ENCODE measurements at places on chromosomes 6 and 20. TPM values are rescaled to one million over a fixed set of nuclear protein-coding genes. Genes with fewer than 3 reads are reported as not detected.

DNA sequence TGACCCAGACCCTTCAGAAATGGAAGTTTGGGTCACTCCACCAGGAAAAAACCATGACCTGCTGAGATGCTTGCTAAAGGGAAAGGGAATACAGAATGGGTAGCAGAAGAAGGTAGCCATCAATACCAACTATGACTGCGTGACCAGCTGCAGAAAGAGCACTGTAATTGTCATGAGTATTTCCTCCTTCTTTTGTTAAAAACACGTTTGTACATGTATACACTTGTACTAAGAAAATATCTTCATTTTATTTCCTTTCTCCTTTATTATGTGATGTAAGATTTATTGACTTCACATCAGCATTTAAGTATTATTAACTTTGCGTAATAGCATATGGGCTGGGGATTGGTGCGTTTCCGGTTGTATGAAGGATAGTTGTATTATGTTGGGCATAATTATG is 12.6 kb upstream of the MUC21 start:
- H3K4me3 ChIP-seq = no peak overlapping the region
- no peaks in the 10 kb centered on the region for H3K36me3 ChIP-seq
- no peak overlapping the region for H3K27ac ChIP-seq
- DNase-seq = no peak
- H3K4me1 ChIP-seq = no peaks in the 10 kb centered on the region

DNA sequence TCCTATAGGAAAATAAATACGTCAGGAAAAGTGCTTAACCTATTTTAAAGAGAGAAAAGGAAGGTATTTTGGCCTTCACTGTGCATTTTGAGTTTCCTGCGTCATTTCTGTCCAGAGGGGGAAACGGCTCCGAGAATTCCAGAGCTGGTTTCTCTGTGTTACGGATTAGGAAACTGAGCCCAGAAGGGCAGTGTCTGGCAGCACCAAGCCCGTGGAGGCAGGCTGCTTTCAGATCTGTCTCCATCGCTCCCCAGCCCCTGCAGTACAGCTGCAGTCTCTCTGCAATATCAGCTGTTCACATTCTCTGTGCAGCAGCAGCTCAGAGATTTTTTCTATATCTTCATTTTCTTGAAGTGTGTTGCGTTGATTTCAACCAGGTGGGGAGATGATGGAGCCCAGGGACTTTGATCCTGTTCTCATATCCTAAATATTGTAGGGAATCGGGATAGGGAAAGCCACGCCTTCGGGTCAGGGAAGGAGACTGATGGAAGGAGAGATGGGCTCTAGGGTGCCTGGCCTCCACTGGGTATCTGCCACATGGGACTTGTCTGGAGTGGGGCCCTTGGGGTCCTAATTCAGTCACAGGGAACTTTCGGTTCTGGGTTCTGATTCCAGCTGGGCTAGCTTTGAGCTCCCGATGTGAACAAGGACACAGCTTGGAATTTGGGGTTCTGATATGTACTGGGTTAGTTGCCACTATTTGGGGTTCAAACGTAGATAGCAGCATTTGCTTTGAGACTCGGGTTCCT is 2.8 kb downstream of the ANKRD60 start:
- H3K4me3 ChIP-seq = no peak overlapping the region
- H3K27ac ChIP-seq = no peak overlapping the region
- H3K27me3 ChIP-seq = peaks cover 5% of the 10 kb centered on the region
- no peaks in the 10 kb centered on the region for H3K4me1 ChIP-seq

DNA sequence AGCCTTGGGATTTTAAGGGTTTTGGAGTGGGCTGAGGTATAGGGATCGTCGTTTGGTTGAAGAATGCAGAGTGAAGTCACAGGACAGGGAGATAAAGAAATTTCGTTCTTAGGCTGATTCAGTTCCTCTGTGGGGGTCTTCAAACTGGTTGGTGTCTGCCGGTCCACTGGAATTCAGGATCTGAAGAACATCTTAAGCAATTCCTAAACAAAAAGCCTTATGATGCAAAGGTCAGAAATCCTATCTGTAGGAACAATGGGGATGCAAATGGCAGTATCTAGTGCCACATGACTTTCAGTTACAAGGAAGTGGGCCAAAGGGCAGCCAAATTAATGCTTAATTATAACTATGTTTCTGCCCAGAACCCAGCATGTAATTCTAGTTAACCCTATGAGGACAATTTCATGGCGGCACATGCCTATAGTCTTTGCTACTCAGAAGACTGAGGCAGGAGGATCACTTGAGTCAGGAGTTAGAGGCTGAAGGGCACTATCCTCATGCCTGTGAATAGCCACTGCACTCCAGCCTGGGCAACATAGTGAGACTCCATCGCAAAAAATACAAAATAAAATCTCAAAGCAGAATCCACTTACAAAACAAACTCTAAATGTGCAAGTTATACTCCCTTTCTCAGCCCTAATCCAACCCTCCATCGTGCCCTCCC is 4.6 kb upstream of the SLC2A10 start:
- no peak overlapping the region for H3K4me3 ChIP-seq
- H3K4me1 ChIP-seq = no peaks in the 10 kb centered on the region
- DNase-seq = no peak

- no peaks in the 10 kb centered on the region for H3K4me1 ChIP-seq
- H3K36me3 ChIP-seq = no peaks in the 10 kb centered on the region
- H3K27ac ChIP-seq = no peak overlapping the region
- DNase-seq = no peak
These were observed 429.5 kb upstream of the ARID1B start for GRCh38 chr6:156347656-156348055.

DNA sequence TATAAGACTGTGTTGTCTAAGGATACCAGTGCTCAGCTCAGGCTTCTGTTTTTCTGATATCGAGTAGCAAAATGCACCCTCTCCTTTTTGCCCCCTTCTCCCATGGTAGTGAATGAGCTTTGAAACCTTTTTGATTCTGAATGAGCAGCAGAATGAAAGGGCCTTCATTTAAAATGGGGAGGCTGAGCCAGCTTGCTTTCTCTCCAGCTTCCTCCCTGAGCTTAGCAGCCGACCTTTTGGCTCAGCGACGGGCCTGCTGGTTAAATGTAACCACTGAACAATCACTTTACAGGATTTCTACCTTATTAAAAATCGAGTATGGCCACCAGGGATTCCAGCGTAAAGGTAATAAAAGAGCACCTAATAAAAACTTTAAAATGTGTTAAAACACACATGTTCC is 133.7 kb upstream of the SPACA1 start:
- no peaks in the 10 kb centered on the region for H3K27me3 ChIP-seq
- no peak for DNase-seq
- H3K36me3 ChIP-seq = no peaks in the 10 kb centered on the region
- H3K4me3 ChIP-seq = no peak overlapping the region
- H3K4me1 ChIP-seq = no peaks in the 10 kb centered on the region

- H3K4me1 ChIP-seq = no peaks in the 10 kb centered on the region
- H3K4me3 ChIP-seq = no peak overlapping the region
- H3K36me3 ChIP-seq = no peaks in the 10 kb centered on the region
- H3K27me3 ChIP-seq = no peaks in the 10 kb centered on the region
- no peak overlapping the region for H3K27ac ChIP-seq
- DNase-seq = no peak
These were observed 9.8 kb downstream of the DUSP22 start for GRCh38 chr6:301929-302705.

DNA sequence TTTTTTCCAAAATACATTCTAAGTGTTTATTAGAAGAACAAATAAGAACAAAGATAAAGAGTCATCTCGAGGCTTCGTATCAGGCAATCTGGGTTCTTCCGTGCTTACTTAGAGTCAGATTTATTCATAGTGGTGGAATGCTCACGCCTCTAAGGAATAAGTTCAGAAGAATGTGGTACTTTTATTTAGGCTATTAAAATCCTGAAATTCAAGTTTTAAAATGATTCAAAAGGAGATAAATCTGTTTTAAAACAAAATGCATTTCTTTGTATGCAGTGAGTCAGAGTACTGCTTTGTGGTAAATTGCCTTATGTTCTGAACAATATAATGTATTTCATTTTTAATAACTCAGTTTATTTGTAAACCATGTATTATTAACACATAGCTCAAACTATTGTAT is 89.1 kb downstream of the FUT9 start:
- no peaks in the 10 kb centered on the region for H3K4me1 ChIP-seq
- H3K27ac ChIP-seq = no peak overlapping the region
- H3K4me3 ChIP-seq = no peak overlapping the region
- H3K27me3 ChIP-seq = no peaks in the 10 kb centered on the region
- no peak for DNase-seq

SYCP2L gene
- 4.9 TPM for total RNA-seq

GRCh38 chr6:133892813-133893691 is 4.1 kb downstream of the TCF21 start:
- peaks cover 16% of the 10 kb centered on the region for H3K27me3 ChIP-seq
- no peaks in the 10 kb centered on the region for H3K4me1 ChIP-seq

DNA sequence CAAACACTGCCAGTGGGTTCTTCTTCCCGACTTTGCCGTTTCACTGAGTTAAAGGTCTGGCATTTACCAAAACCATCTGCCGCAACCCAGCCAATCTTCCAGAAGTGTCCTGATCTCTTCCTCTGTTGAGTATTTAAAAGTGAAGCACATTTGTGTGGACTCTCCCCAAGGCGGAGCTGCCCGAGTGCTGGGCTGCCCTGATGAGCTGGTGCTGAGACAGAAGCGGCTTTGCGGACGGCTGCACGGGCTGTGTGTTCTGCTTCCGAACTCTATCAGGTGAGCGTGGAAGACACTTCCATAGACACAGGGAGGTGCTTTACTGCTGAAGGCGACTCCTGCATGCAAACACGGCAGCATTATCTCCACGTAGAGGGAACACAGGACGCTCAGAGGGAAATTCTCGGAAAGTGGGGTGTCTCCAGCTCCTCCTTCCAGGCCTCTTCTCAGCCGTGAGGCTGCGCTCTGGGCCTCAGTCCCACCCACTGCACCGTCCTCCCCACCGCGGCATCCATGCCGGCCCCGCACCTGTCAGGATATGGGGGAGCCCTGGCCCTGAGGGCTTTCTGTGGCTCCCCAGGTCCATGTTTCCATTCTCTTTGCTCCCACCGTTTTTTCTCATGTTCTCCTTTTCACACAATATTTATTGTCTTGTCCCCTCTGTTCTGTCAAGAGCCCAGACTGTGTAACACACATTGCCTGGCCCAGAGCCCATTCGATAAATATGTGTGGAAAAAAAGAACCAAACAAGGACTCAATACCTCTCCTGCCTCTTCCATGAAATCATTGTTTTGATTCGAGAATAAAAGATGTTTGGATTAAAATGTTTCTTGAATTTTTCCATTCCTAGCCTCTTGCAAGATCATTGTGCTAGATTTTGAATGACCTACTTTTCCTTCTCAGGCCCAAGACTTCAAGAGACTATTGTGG is 205.1 kb downstream of the DLL1 start:
- no peak overlapping the region for H3K27ac ChIP-seq
- peak; percentile 6 for DNase-seq
- no peak overlapping the region for H3K4me3 ChIP-seq
- no peaks in the 10 kb centered on the region for H3K36me3 ChIP-seq

DNA sequence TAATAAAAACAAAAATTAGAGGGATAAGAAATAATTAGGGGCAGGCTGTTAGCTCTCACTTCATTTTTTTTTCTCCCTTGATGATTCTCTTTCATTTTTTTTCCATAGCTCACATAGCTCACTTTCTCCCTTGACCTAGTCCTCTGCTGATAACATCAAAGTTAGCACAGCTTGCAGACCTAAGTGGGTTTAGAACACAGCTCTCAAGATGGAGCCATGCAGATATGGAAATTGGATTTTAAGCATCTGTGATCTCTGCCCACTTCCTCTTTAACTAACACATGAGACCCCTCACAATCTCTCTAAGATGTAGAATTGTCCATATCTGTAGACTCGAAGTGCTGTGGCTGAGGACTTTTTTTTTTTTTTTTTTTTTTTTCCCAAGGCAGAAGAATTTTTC is 257.1 kb downstream of the SOX4 start:
- no peaks in the 10 kb centered on the region for H3K4me1 ChIP-seq
- no peak overlapping the region for H3K4me3 ChIP-seq
- H3K36me3 ChIP-seq = no peaks in the 10 kb centered on the region
- H3K27me3 ChIP-seq = no peaks in the 10 kb centered on the region
- no peak for DNase-seq
